Activated T-cell treated with anti-CD3 and anti-CD28 coated beads for 48 hours (primary cell): ENCODE measurements at places on chromosomes 3 and 15.

- no peak for DNase-seq
These were observed 135.4 kb downstream of the RAB11A start for GRCh38 chr15:66004618-66005262.

GRCh38 chr3:111237946-111238345 is 166.3 kb downstream of the NECTIN3 start:
- DNase-seq = no peak

GRCh38 chr3:141227752-141228151 is 3.9 kb upstream of the PXYLP1 start:
- DNase-seq = no peak

DNA sequence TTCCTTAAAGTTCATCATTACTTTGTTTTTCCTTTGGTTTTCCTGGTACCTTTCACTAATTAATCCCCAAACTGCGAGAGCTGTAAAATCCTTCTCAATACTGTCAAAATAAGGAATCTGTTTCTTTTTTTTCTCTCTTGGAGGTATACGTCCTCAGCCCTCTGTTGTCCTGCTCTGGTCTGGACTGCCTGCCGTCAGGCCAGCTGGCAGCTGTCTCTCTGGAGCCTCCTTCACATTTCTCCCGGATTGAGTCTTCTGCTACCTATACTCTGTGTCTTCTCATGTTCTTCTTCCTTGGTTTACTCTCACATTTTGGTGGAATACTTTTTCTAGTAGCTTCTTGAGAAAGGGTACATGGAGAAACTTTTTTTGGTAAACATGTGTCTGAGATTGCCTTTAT is 13.8 kb downstream of the TATDN2 start:
- DNase-seq = no peak

GRCh38 chr15:89208256-89208655 is 13.1 kb downstream of the RLBP1 start:
- no peak for DNase-seq

DNA sequence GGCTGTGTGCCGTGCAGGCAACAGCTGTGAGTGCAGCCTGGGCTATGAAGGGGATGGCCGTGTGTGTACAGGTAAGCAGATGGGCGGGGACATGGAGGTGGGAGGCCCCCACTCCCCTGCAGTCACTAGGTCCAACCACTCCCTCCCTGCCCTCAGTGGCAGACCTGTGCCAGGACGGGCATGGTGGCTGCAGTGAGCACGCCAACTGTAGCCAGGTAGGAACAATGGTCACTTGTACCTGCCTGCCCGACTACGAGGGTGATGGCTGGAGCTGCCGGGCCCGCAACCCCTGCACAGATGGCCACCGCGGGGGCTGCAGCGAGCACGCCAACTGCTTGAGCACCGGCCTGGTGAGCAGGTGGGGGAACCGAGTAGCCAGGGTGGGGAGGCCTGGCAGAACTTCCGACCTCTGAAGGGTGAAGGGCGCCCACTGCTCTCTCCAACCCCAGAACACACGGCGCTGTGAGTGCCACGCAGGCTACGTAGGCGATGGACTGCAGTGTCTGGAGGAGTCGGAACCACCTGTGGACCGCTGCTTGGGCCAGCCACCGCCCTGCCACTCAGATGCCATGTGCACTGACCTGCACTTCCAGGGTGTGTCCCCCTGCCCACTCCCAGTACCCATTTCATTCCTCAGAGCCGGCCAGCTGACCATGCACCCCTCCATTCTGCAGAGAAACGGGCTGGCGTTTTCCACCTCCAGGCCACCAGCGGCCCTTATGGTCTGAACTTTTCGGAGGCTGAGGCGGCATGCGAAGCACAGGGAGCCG is 11.6 kb downstream of the NT5DC2 start:
- DNase-seq = no peak

DNA sequence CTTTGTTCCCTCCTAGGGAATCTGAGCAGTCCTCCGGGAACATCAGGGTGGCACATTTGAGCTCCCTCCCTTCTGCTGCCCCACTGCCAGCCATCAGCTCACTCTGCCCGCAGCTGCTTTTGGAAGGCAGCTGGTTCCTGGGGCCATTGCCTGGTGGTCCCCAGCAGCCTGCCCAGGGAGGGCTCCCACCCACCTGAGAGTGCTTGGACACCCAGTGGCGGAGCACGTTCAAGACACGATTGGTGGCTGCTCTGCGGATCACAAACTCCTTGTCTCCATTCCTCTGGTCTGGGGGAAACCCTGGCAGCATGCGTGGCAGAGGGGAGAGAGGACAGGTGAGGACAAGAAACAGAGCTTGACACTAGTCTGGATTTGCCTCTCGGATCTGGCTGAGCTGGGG is 53.7 kb upstream of the CTSH start:
- no peak for DNase-seq

- no peak for DNase-seq
These were observed 11.7 kb downstream of the LNP1 start for GRCh38 chr3:100412912-100413590.

GRCh38 chr15:95804484-95804883 is 526.0 kb upstream of the NR2F2 start:
- DNase-seq = no peak

GRCh38 chr3:163543662-163544061 is 1534.6 kb downstream of the SI start:
- no peak for DNase-seq
